GM12878 (cell line): ENCODE measurements at places on chromosomes 1 and 21. TPM values are rescaled to one million over a fixed set of nuclear protein-coding genes. Genes with fewer than 3 reads are reported as not detected.

DNA sequence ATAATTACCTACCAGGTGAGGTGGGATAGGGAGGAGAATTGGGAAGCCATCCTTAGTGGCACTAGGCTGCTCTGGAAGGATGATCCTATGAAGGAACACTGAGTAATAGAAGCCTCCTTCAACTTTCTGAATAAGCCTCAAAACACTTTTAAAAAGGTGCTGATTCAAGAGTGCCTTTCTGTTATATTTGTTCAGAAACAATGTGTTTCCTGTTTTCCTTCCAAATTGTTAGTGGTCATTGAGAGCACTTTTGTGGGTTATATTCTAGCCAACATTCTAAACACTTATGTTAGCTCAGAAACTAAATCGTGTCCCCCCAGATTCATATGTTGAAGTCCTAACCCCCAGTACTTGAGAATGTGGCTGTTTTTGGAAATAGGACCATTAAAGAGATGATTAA is 237.3 kb downstream of the TNR start:
- DNase-seq = no peak

CHIA gene
- not detected in 2 replicates for total RNA-seq

KRTAP7-1 gene
- not detected in 2 replicates for total RNA-seq

DNA sequence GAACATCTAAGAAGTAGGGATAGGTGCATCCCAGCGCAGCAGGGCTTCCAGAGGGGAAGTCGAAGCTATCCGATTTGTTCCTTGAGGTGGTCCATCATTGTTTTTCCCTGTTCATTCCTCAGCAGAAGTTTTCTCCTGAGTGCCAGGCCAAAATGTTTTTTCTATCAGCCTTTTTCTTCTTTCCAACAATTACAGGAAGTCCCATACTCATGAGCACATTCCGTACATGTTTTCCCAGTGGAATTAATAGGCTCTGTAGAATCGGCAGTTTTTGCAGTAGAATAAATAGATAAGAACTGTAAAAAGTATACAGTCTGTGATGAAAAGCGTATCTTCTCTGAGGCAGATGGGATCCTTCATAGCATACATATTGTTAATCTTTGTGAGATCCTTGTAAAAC is 24.8 kb downstream of the CD101 start:
- no peak for DNase-seq
